ENCODE measurements at places on chromosomes 12 and 14.

DNA sequence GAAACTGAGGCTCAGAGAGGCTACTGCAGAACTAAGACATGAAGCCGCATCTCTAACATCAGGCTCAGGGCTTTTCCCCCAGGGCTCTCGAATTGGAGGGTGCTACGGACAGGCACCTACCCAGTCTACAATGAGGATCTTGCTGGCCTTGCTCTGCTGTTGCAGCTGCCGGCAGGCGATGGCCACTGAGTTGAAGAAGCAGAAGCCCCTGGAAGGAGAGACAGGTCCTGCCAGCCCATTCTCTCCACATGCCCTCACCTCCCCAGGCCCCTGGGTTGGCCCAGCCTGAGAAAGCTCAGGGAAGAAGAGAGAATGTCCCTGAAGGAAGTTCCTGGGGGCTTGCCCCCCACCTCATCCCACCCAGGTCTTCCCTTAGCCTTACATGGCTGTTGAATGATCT lies 16.1 kb downstream of the SLC48A1 start:
- no peak for DNase-seq

- no peak for DNase-seq
These were observed 52.0 kb downstream of the CRACR2A start for GRCh38 chr12:3700861-3701260.

DNA sequence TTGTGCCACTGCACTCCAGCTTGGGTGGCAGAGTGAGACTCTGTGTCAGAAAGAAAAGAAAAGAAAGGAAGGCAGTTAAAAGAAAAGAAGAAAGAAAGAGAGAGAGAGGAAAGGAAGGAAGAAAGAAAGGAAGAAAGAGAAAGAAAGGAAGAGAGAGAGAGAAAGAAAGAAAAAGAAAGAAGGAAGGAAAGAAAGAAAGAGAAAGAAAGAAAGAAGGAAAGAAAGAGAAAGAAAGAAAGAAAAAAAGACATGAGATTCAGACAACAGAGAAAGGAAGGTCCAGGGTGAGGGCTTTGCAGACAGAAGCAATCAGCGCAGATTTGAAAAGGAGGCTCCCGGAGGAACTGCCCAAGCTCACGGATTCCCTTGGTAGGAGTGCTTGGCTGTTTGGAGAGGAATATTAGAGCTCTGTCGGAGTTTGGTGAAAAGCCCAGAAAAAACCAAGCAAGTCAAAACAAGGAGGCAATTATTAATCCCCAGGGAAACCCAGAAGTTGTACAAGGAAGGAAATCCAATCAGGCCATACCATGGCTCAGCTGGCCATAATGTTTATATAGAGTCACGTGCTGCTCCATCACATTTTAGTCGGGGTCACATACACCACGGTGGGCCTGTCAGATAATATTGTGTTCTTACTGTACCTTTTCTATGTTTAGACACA lies 11.6 kb upstream of the CCDC85C start:
- DNase-seq: no peak

- DNase-seq: no peak
These were observed 48.5 kb upstream of the LIN7A start for GRCh38 chr12:80986224-80986623.
